ENCODE measurements at places on chromosomes 13 and 19.

DNA sequence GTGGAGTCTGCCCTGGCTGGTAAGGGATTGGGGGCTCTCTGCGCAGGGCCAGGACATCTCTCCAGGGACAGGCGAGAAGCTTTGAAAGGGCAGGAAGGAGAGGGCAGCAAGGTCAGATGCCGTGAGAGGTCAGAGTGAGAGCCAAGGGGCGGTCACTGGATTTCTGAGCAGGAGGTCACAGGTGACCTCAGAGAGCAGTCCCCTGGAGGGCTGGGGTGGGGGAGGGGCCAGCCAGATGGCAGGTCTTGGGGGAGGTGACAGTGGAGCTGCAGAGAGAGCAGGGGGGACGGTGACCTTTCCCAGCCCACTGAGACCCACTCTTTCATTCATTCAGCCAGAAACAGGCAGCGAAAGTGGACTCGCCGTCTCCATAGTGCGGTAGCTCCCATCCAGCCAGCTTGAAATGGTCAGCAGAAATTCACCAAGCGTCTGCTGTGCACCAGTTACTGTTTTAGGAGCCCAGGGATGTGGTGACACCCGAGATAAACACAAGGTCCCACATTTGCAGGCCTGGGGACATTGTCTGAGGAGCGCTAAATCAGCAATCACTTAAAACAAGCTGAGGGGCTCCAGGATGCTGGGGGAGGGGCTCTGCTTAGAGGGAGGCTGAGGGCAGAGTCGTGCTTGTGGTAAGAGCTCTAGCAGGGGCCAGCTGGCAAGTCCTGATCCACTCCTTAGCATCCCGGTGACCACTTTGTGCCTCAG, 10.2 kb downstream of the CARM1 start:
- no peak for DNase-seq

- peak; percentile 95 for DNase-seq
These were observed 7.7 kb downstream of the ARHGAP45 start for GRCh38 chr19:1074544-1075283.

GRCh38 chr13:106361621-106362020, 173.8 kb downstream of the EFNB2 start:
- no peak for DNase-seq

- DNase-seq = no peak
These were observed 20.7 kb downstream of the GPR180 start for GRCh38 chr13:94622344-94622743.

- DNase-seq = peak; percentile 67
These were observed 5.5 kb upstream of the IFI30 start for GRCh38 chr19:18167975-18168645.

- no peak for DNase-seq
These were observed 71.4 kb downstream of the EFNB2 start for GRCh38 chr13:106464076-106464475.

DNA sequence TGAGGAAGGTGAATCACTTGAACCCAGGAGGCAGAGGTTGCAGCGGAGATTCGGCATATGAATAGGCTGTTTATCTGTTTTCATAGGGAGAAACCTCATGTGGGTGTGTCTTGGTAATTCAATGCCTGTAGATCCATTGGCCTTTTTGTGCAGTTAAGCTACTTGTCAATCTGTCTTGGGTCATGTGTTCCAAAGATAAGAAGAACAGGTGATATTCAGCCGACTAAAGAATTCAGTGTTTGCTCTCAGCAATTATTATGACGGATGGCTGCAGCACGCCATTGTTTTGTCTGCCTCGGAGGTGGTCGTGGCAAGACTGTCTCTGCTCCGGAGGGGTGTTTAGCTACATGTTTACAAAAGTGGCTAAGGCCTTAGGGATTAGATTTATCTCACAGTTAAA, 573.0 kb upstream of the PCDH9 start:
- no peak for DNase-seq

DNA sequence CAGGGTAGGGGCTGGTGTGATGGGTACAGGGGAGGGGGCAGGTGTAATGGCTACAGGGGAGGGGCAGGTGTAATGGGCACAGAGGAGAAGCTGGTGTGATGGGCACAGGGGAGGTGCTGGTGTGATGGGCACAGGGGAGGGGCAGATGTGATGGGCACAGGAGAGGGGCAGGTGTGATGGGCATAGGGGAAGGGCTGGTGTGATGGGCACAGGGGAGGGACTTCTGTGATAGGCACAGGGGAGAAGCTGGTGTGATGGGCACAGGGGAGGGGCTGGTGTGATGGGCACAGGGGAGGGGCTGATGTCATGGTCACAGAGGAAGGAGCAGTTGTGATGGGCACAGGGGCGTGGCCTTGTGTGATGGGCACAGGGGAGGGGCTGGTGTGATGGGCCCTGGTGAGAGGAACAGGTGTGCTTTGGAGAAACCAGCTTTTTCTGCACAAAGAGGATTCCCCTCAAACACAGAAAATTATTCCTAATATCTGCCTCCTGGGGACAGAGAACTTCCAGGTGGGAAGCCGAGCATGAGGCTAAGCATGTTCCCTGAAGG, 38.6 kb upstream of the POP4 start:
- no peak for DNase-seq

- DNase-seq = peak; percentile 73
These were observed 3.2 kb downstream of the CRLF1 start for GRCh38 chr19:18603255-18603957.
